ENCODE measurements at places on chromosomes 5 and 9.

DNA sequence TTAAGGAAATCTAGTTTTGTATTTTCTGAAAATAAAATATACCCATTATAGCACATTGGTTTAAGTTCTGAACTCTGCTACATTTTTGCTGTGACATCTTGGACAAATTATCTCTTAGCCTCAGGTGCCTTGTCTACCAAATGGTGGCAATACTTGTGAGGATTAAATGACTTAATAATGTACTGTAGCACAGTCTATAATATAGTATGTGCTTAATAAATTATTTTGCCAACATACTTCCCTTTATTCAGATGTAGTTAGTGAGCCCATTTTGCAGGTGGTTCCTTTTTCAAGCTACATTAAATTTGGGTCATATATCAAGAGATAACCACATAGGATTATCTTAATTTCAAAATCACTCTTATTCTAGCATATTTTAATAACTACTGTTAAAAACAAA lies 3.2 kb downstream of the ETF1 start:
- no peak for DNase-seq

DNA sequence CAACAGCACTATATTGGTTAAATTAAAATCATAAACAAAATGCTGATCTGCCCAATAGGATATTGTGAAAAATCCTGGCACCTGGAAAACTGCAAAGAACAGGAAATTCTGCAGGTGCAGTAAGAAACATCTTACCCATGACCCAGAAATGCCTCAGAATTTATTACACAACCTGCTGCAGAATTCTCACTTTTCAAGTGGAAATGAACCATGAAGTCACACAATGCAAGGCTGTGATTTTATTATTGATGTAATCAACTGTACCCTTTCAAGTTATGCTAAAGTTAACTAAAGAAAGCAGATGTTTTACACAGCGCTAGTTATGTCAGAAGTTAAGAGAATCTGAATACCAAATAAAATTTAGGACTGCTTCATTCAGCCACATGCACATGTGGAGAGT lies 6.0 kb downstream of the STRBP start:
- no peak for DNase-seq

DNA sequence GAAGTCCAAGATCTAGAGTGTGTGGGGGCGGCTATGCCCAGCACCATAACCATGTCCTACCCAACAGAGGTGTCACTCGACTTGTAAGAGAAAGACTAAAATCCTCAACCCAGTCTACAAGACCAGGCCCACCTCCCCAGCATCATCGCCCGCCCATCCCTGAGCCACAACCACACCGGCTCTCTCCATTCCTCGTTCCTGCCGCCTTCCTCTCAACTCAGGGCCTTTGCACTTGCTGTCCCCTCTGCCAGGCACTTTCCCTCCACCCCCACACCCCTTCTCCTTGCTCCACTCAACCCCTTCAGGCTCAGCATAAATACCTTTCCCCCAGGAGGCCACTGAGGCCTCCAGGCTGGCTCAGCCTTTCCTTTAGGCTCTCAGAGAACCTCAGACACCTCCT lies 69.3 kb downstream of the PAX5 start:
- DNase-seq, result no peak

DNA sequence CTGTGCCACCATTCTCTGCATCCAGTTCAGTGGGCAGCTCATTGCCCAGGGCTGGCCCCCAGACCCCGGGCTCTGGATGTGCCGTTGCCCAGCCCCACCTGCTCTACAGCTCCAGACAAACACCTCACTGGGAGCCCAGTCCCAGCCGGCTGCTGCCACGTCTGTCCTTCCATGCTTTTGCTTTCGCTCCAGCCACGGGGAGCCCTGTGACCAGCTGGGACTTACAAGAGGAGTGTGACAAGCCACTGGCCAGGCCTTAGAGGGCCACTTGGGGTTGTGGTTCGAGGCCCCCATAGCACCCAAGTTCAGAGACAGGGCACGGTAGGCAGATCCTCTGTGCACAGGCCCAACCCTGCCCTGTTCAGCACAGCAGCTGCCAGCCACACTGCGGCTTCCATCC lies 142.0 kb downstream of the ADAMTS2 start:
- no peak for DNase-seq

Data from stimulated activated naive CD8-positive, alpha-beta T cell treated with anti-CD3 and anti-CD28 coated beads, Interleukin-15, amount 100 ng/mL, for 72 hours (primary cell).